ENCODE measurements at places on chromosomes 3 and 15. TPM values are rescaled to one million over a fixed set of nuclear protein-coding genes. Genes with fewer than 3 reads are reported as not detected.

DNA sequence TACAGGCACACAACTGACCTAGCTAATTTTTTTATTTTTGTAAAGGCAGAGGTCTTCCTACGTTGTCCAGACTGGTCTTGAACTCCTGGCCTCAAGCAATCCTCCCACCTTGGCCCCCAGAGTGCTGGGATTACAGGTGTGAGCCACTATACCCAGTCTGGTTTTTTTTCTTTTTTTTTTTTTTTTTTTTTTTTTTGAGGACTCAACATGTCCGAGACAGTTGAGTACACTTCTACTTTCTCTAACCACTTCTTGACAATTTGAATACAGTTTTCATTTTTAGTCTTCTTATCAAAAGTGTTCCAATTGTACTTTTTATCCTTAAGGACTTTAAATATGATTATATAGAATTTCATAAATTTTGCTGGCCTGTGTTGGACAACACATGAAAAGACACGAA is 7.4 kb upstream of the GSK3B start:
- no peak for DNase-seq

TSC22D2 gene
- total RNA-seq, result 28.9 TPM

GRCh38 chr3:81443958-81444357 is 317.5 kb downstream of the GBE1 start:
- DNase-seq, result no peak

PCLAF gene
- 1.5 TPM for total RNA-seq

TNFAIP8L3 gene
- total RNA-seq, result not detected

GRCh38 chr15:55515491-55515890 is 7.5 kb upstream of the DNAAF4 start:
- DNase-seq, result no peak

AQP9 gene
- not detected for total RNA-seq

LRRC57 gene
- total RNA-seq, result 18.4 TPM

DNA sequence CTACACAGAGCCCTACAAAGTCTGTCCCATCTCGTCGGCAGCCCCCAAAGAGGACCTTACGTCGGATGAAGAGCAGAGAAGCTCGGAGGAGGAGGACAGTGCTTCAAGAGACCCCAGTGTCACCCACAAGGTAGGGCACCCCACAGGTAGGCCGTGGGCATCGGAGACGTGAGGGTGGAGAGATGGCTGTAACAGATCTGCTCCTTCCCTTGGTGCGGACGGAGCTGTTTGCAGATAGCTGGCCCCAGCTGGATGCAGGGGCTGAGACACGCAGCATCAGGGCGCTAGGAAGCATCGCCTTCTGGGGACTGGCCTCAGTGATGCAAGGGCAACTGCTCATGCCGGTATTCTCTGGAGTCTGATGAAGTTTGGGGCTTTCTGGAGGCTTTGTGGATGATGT is 45.4 kb downstream of the FGD5 start:
- DNase-seq, result no peak

BUB1B gene
- total RNA-seq, result 0.49 TPM

SPESP1 gene
- 0.60 TPM for total RNA-seq

KATNBL1 gene
- 33.8 TPM for total RNA-seq

DNA sequence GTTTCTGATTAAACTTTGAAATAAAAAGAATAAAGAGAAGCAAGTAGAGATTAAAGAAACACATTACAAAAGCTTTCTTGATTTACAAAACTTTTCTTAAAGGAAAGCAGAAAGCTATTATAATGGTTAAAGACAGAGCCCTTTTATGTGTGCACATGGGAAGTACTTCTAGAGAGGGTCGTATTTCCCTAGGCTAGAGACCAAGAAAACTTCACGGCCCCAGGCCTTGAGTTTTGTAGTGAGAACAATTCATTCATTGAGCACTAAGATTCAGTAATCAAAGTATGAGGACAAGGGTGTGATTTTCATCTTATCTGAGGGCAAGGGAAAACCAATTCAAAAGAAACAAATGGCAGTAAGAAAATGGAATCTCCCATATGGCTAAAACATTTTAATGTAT is 854.1 kb downstream of the ROBO1 start:
- no peak for DNase-seq

DNA sequence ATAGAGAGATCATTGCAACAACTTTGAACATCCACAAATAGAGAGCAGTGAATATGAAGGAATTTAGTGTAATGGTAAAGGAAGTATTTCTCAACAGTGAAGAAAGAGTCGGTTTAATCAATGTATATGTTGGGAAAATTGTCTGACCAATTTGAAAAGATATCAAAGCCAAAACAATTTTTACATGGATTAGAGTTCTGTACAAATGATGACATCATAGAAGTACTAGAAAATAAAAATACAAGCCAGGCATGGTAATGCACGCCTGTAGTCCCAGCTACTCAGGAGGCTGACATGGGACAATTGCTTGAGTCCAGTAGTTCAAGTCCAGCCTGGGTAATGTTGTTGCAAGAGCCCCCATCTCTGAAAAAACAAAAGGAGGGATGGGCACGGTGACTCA is 26.0 kb upstream of the TMEM42 start:
- no peak for DNase-seq

DNA sequence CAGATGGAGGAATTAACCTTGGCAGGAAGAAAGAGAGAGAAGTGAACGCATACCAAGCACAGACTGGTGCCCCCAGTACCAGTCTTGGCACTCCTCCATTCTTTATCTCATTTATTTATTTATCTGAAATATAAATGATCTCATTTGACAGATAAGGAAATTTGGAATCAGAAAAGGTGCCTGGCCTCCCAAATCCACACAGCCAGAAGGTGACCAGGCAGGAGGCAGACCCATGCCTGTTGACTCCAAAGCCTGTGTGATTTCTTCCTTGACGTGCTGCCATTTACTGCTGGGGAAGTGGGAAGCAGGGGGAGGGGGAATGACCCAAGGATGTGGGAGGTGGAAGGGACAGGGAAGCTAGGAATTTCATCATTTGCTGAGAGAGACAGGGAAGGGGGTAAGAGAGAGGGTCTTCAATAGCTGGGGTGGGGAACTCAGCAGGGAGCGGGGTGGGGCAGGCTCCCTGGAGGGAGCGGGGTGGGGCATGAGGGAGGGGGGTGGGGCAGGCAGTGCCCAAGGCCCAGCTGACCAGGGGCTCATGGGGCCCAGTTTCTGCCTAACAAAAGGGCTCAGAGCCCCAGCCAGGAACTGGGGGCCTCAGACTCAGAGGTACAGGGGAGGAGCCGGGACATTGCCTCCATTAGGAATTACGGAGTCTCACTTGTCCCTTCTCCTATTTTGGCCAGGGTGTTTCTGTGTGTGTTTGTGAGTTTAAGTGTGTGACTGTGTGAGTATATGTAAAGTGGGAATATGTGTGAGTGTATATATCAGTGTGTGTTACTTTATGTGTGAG is 63.0 kb downstream of the MINAR1 start:
- no peak for DNase-seq

UBAP1L gene
- total RNA-seq, result 16.6 TPM

- DNase-seq, result no peak
Measured at GRCh38 chr3:11764931-11765363, 81.7 kb downstream of the TAMM41 start.

GRCh38 chr3:134852132-134852531 is 57.1 kb downstream of the EPHB1 start:
- no peak for DNase-seq

ETV5 gene
- 0.36 TPM for total RNA-seq

ZNF774 gene
- total RNA-seq, result 0.42 TPM

ITIH1 gene
- not detected for total RNA-seq
